Posterior cingulate gyrus (tissue), 11 donors: ENCODE measurements at places on chromosomes 1 and 21.

GRCh38 chr1:59718989-59719360 lies 95.8 kb upstream of the HOOK1 start:
- no peak for DNase-seq

GRCh38 chr1:160522136-160522535 lies 919 bp downstream of the SLAMF6 start:
- DNase-seq: no peak

GRCh38 chr21:45923146-45923545 lies 58.4 kb upstream of the COL6A1 start:
- peak; percentile 98 for DNase-seq

DNA sequence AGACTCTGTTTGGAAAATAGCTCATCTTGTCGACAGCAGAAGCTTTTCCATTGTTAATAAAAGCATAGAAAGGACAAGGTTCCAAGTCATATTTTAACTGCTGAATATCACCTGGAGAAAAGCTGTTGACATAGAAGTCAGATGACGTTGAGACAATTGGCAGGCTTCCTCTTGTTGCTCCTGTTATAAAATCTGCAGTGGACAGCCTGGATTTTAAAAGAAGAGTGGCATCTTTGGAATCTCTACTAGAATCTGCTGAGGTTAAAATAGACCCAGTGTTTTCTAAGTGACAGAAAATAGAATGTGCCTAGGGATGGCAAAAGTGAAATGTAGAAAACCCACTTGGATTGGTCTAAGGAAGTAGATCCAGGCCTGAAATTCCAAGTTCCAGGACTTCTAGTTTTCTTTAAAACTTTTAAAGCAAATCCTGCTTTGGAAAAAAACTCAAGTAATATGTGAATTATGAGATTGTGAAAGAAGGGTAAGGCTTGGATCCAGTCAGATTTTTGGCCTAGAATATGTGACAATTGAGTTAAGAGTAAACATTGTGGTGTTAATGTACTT lies 53.6 kb upstream of the NEXN start:
- DNase-seq: no peak

DNA sequence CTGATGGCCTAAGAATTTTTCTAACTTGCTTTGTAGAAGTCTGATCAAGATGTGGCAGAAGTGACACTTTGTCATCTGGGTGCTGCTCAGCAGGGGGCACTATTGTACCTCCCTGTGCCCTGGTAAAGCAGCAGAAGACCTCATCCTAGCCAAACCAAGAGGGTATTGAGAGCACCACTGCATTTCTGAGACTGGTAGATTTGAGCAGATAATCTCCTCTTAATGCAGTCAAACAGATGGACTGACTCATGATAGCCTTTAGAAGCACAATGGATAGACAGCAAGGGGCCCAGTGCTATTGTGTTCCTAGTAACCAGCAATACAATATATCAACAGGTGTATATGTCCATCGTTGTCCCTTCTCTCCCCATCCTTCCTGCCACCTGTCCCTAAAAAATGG lies 5.7 kb downstream of the TPM3 start:
- no peak for DNase-seq

GRCh38 chr1:77583483-77583882 lies 99.0 kb downstream of the ZZZ3 start:
- no peak for DNase-seq

- no peak for DNase-seq
Measured at GRCh38 chr1:216057063-216057462, 366.2 kb downstream of the USH2A start.

DNA sequence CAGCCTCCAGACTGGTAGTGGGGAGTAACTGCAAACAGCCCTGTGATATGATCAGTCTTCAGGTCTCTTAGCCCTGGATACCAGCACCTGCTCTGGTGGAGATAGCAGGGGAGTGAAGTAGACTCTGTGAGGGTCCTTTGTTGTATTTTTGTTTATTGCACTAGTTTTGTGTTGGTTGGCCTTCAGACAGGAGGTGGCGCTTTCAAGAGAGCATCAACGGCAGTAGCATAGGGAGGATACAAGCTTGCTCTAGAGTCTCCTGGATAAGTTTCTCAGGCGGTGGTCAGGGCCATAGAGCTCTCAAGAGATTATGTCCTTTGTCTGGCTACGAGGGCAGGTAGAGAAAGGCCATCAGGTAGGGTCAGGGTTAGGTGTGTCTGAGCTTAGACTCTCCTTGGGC lies 116.4 kb downstream of the USH2A start:
- DNase-seq: no peak

DNA sequence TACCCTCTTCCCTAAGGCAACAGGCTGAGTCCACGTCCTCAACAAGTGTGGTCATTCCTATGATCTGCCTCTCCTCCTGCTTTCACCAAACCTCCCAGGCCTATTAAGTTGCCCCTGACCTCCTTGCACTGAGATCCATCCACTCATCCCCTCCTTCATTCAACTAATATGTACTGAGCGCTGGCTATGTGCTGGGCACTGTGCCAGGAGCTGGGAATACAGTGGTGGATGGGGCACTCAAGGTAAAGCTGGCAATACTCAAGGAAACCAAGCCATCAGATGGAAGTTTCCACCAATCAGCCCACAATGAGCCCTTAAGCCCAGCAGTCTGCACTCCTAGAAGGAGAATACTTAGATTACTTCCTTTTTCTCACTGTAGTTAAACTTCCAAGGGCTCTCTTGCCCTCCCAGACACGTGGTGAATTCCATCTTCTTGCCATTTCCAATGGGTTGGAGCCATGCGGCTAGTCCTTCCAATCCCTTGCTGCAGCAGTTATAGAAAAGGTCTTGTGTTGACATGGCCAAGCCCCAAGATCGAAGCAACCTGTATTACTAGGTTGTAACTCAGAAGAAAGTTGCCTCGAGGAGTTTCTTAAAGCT lies 279.9 kb upstream of the RUNX1 start:
- DNase-seq: no peak
